ENCODE measurements at places on chromosomes 3 and 15.

DNA sequence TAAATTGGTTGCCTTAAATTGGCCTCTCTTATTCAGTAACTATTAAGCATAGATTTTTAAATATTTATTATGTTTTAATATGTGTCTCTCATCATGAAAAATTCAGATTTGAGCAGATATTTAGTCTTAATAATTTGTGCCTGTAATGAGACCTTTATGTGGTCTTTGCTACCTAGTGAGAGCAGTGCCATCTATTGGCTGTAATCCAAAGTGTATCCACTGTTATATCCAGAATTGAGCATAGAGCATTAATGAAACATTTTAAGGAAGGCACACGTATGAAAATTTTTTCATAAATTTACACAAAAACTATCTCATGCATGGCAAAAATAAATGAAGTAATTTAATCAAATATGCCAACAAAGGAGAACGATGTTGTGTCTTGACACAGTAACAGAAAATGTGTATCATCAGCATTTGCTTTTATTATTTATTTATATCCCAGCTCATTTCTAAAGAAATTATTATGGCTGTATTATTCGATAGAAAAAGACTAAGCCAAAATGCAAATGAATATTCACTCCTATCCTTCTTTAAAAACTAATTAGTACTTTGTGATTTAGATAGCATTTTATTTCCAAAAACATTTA is 203.5 kb downstream of the RSRC1 start:
- DNase-seq, result no peak

DNA sequence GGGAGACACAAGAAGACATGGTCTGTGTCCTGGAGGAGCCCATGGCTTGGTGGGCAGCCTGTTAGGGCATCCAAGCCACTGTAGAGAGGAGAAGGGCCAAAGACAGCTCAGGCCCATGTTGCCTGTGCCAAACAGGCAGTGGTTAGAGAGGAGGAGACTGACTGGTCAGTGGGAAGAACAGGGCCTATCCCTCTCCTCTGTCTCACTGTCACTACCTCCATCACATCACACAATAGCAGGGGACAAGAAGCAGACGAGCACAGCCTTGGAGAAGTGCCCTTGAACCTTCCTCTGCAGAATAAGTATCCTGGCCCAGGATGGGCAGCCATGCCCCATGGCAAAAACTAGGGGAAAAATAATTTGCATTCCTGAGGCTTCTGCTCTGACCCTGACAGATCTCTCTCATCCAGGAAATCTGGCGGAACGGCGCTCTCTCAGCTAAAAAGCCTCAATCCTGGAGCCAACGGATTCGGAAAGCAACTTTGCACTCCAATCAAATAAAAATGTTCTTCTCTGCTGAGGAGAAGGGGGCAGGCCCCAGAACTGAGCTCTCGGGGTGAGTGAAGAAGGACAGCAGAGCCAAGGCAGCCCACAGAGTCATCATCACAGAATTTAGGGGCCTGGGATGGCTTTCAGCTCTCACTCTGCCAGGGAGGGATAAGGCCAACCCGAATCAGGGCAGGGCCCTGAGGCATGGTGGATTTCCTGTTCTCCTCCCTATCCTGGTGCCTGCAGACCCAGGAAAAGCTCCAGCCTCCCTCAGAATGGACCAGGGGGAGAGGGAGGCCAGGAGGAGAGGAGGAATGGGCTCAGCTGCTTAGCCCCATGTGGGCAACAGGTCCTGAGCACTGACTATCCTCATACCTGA is 1.6 kb downstream of the SHF start:
- DNase-seq, result no peak

DNA sequence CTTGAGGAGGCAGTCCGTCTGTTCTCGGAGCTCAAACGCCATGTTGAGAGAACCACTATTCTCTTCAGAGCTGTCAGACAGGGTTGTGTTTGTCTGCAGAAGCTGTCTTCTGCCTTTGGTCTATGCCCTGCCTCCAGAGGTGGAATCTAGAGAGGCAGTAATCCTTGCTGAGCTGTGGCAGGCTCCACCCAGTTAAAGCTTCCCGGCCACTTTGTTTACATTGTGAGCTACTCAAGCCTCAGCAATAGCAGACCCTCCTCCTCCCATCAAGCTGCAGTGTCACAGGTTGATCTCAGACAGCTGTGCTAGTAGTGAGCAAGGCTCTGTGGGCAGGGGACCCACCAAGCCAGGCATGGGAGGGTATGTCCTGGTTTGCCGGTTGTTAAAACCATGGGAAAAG is 8.9 kb downstream of the OR5AC2 start:
- no peak for DNase-seq

DNA sequence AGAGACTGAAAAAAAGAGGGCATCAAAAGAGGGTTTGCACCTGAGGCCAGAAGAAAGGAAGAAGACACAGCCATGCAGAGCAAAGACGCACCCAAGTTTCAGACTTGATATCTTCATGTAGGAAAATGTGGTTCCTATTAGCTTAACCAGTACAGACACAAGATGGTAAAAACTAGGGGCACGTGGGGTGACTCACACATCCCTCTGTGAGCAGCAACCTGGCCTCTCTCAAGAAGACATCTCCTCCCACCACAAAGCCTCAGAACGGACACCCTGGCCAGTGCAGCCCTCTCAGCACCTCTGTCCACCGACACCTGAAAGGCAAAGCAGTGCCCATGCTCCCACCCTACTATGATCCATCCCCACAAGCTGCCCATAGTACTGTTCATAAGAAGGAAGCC is 33.3 kb downstream of the GLB1 start:
- DNase-seq, result no peak

DNA sequence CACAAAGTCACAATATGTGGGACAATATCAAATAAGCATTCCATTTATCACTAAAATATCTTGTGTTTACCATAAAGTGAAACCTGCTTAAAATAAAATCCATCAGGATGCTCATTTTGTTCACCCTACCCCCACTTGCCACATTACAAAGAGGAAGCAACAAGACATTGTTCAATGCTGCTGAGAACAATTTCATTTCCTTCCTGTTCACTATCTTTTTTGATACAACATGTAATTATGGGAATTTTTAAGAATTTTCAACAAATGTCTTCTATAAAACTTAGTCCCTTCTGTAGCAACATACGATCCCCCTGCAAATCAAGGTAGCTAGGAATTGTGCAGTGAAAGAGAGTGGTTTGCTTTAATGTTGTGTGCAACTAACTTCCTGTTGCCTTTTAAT is 34.9 kb upstream of the GPR160 start:
- no peak for DNase-seq

DNA sequence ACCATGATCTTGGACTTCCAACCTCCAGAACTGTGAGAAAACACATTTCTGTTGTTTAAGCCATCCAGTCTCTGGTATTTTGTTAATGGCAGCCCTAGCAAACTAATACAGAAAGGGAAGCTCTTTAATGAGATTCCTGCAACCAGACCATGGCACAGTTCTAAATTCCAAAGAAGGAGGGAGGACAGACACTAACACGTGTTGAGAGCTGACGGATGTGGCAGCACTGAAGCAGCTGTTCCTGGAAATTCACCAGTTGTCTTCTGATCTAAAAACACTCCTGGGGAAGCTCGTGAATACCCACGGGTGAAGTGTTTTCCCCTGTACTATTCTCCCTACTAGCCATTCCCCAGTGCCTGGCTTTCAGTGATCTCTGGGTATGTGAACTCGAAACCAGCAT is 56.7 kb downstream of the RPL22L1 start:
- no peak for DNase-seq
